ENCODE measurements at places on chromosomes 1 and 21. TPM values are rescaled to one million over a fixed set of nuclear protein-coding genes. Genes with fewer than 3 reads are reported as not detected.

CFAP410 gene
- 33.4 TPM for total RNA-seq

NBPF6 gene
- not detected for total RNA-seq

PEAR1 gene
- total RNA-seq = 0.32 TPM

SLC44A5 gene
- not detected for total RNA-seq

NES gene
- 0.37 TPM for total RNA-seq

FNDC7 gene
- total RNA-seq = not detected

CRYZ gene
- 58.6 TPM for total RNA-seq

DENND2C gene
- total RNA-seq = 0.84 TPM

LDLRAD1 gene
- total RNA-seq = not detected

ILDR2 gene
- total RNA-seq = 21.5 TPM

ARF1 gene
- 280 TPM for total RNA-seq

RNU1-1 gene
- not detected for total RNA-seq

KIF2C gene
- 127 TPM for total RNA-seq

WNT9A gene
- total RNA-seq = 0.37 TPM

OR2AK2 gene
- total RNA-seq = not detected

ATP6V0B gene
- total RNA-seq = 249 TPM

FMO4 gene
- total RNA-seq = 10.2 TPM

GBP6 gene
- 0.22 TPM for total RNA-seq

NBPF10 gene
- total RNA-seq = 1.4 TPM

FNDC10 gene
- total RNA-seq = 1.1 TPM

PRDM16 gene
- total RNA-seq = not detected

NPHS2 gene
- not detected for total RNA-seq

IARS2 gene
- 56.0 TPM for total RNA-seq

GPR52 gene
- total RNA-seq = not detected

All from M059J (cell line).